ENCODE measurements at places on chromosomes 12 and 14.

DNA sequence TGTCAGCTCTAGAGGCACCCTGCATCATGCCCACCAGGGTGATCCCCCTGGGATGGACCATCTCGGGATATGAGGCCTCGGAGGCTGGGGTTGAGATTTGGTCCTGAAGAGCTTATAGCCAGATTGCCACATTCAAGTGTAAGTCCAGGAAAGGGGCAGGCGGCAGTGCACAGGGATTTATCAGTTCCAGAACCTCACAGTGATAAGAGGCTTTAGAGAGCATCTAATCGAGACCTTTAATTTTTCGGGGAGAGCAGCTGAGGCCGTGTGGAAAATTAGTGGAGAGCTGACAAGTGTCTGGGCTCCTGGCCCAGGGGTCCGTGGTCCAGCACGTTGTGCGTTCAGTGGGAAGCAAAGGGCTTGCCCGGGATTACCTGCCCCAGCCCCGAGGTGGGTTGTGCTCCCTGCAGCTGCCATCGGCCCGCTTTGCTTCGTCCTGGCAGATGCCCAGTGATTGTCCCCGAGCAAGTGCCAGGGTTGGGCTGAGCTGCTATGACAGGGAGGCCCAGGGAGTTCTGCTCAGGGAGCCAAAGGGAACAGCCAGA lies 52.1 kb downstream of the C14orf132 start:
- no peak overlapping the region for H3K27ac ChIP-seq
- no peaks in the 10 kb centered on the region for H3K4me1 ChIP-seq
- no peaks in the 10 kb centered on the region for H3K27me3 ChIP-seq
- no peak for DNase-seq
- H3K36me3 ChIP-seq, result peaks cover 1% of the 10 kb centered on the region

DNA sequence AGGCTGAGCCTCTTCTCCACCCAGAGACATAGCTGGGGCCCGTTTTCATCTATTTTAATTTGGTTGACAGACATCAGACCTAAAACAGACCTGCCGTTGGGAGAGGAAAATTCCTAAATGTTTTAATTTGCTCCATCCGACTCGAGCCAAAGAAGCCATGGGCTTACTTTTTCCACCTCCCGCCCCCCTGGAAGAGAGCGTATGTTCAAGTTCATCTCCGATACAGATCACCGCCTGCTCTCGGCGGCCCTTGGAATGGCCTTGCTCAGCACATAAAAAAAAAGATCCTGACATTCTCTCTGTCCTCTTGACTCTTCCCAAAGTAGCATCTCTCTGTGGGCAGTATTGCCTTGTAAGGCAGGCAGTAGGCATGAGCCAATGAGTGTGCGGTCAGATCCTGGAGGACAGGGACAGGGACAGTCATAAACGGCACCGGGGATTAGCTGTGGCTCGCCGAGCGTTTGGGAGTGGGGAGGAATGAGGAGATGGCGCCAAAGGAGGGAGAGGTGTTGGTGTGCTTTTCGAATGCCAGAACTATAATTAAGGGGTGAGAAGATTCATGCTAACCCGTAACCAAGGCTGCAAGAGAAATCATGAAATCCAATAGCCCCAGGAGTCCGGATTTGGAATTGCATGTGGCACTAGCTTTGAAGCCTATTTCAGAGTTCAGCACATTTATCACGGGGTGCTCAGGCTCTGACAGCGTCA lies 47.9 kb upstream of the MEG3 start:
- H3K27me3 ChIP-seq, result no peaks in the 10 kb centered on the region
- H3K36me3 ChIP-seq, result no peaks in the 10 kb centered on the region
- no peak overlapping the region for H3K4me3 ChIP-seq
- no peak overlapping the region for H3K27ac ChIP-seq

- H3K4me3 ChIP-seq, result no peak overlapping the region
- no peak overlapping the region for H3K27ac ChIP-seq
- H3K4me1 ChIP-seq, result no peaks in the 10 kb centered on the region
- no peaks in the 10 kb centered on the region for H3K36me3 ChIP-seq
- DNase-seq, result no peak
Measured at GRCh38 chr12:92065639-92066038, 80.0 kb downstream of the BTG1 start.

DNA sequence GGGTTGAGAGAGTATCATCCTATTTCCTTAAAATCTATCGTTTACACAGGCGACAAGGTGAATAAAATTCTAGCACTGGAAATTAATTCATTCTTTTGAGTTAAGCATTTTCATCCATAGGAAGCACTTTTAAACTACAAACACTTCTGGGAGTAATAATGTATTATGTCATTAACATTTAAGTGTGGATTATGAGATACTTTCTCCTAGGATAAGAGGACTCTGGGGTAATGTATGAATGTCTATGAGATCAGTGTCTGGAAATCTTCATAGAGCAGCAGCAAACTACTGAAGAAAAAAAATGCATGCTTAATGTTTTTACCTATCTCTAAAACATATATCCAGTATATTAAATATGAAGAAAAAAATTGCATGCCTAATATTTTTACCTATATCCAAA lies 86.9 kb downstream of the EPS8 start:
- DNase-seq, result no peak
- H3K4me1 ChIP-seq, result no peaks in the 10 kb centered on the region
- H3K27me3 ChIP-seq, result no peaks in the 10 kb centered on the region

- H3K4me1 ChIP-seq, result no peaks in the 10 kb centered on the region
- H3K27me3 ChIP-seq, result no peaks in the 10 kb centered on the region
- no peaks in the 10 kb centered on the region for H3K36me3 ChIP-seq
Measured at GRCh38 chr14:86892152-86892956, 1100.6 kb downstream of the GALC start.

GRCh38 chr14:79856381-79856780 lies 354.9 kb downstream of the DIO2 start:
- no peaks in the 10 kb centered on the region for H3K27me3 ChIP-seq
- H3K36me3 ChIP-seq, result no peaks in the 10 kb centered on the region
- H3K27ac ChIP-seq, result no peak overlapping the region
- no peak overlapping the region for H3K4me3 ChIP-seq
- H3K4me1 ChIP-seq, result no peaks in the 10 kb centered on the region

DNA sequence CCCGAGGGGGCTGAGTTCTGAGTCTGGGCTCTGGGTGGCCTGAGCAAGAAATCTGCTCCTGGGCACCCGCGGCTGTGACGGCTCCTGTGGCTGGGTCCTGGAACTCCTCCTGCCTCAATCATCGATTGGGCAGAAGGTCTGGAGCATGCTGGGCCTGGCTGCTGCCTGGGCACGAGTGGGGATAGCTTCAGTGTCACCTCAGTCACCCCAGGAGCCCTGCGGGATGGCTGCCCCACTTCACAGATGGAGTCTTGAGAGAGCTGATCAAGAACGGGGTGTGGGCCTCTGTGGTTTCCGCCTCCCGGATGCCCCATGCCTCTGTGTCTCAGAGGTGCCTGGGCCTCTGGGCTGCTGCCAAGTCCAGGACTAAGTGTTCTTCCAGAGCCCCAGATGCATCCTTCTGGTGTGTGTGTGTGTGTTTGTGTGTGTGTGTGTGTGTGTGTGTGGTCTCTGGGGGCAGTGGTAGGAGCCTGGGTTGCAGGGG lies 185.6 kb upstream of the C14orf180 start:
- no peaks in the 10 kb centered on the region for H3K4me1 ChIP-seq
- no peaks in the 10 kb centered on the region for H3K27me3 ChIP-seq
- DNase-seq, result no peak
- H3K36me3 ChIP-seq, result no peaks in the 10 kb centered on the region
- no peak overlapping the region for H3K4me3 ChIP-seq

- peaks cover 7% of the 10 kb centered on the region for H3K4me1 ChIP-seq
- H3K4me3 ChIP-seq, result no peak overlapping the region
- H3K27me3 ChIP-seq, result no peaks in the 10 kb centered on the region
- H3K36me3 ChIP-seq, result no peaks in the 10 kb centered on the region
- no peak for DNase-seq
Measured at GRCh38 chr12:131230340-131231031, 276.8 kb downstream of the ADGRD1 start.

GRCh38 chr12:116551952-116552772 lies 7.0 kb upstream of the MAP1LC3B2 start:
- no peaks in the 10 kb centered on the region for H3K27me3 ChIP-seq
- no peaks in the 10 kb centered on the region for H3K4me1 ChIP-seq
- H3K4me3 ChIP-seq, result no peak overlapping the region
- no peak for DNase-seq

DNA sequence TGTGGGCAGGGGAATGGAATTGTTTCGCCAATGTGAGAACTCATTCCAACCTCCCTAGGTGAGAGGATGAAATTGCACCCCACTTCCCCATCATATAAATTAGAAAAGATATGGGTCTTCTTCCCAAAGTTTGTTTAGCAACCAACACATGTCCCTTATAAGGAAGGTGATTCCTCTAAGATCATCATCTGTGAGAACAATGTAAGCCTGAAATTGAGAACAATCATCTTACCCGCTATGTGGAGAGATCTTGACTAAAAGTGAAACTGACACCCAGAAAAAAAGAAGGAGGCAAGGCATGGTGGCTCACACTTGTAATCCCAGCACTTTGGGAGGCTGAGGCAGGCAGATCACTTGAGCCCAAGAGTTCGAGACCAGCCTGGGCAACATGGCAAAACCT lies 173.2 kb upstream of the HMGA2 start:
- no peak overlapping the region for H3K27ac ChIP-seq
- no peaks in the 10 kb centered on the region for H3K36me3 ChIP-seq
- H3K4me1 ChIP-seq, result no peaks in the 10 kb centered on the region
- no peak for DNase-seq
- no peak overlapping the region for H3K4me3 ChIP-seq
- H3K27me3 ChIP-seq, result no peaks in the 10 kb centered on the region

DNA sequence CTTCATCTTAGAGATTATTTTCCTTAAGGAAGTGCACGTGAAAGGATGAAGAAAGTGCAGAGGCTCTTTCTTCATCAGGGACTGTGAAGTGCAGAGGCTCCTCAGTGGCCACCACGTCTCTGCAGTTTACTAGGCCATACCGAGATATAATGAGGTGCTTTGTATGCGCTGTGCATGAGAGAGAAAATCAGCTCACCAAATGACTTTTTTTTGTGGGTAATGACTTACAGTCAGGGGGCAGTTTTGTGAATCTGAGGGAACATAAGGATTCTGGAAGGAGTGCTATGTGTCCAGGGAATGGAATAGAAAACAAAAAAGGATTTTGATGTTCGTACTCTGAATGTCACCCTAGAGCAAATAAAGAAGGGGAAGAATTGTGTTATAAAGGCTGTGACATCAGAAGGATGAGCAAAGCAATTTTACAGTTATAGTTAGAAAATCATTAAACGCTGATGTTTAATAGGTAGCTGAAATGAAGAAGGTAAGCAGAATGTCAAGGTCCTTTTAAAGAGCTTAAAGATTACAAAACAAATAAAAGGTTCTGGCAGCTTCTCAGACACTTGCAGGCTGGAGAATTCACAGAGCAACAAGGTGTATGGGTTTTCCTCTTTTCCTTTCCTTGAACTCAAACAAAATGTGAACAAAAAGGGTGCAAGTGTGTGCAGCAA lies 247.5 kb upstream of the NOVA1 start:
- peaks cover 3% of the 10 kb centered on the region for H3K4me1 ChIP-seq
- no peak for DNase-seq
- no peaks in the 10 kb centered on the region for H3K36me3 ChIP-seq

DNA sequence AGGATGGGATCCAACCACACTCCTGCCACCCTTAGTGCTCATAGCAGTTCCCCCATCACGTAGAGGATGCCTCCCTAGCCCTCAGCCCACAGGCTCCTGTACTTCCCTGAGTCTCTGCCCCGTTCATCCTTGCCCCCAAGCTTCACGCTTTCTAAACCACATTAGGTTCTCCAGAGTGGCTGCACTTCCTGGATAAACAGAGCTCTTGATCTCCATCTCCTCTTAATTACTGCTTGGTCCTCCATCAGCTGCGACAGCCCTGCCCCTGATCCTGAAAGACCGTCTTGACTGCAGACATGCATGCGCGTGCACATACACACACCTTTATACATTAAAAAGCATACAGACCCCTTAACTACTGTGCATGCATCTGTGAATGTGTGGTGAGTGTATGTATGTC lies 530.0 kb downstream of the BCL11B start:
- no peak overlapping the region for H3K4me3 ChIP-seq
- no peak overlapping the region for H3K27ac ChIP-seq
- no peaks in the 10 kb centered on the region for H3K36me3 ChIP-seq
- H3K4me1 ChIP-seq, result no peaks in the 10 kb centered on the region
- no peaks in the 10 kb centered on the region for H3K27me3 ChIP-seq

GRCh38 chr14:106185837-106186233 lies 659.5 kb downstream of the TMEM121 start:
- no peak overlapping the region for H3K27ac ChIP-seq
- no peaks in the 10 kb centered on the region for H3K27me3 ChIP-seq
- H3K4me1 ChIP-seq, result no peaks in the 10 kb centered on the region
- DNase-seq, result no peak

All from mesendoderm (in vitro differentiated cells).